B cell (primary cell): ENCODE measurements at places on chromosomes 2 and 18.

- DNase-seq: no peak
Measured at GRCh38 chr2:200223205-200223784, 83.2 kb upstream of the SPATS2L start.

DNA sequence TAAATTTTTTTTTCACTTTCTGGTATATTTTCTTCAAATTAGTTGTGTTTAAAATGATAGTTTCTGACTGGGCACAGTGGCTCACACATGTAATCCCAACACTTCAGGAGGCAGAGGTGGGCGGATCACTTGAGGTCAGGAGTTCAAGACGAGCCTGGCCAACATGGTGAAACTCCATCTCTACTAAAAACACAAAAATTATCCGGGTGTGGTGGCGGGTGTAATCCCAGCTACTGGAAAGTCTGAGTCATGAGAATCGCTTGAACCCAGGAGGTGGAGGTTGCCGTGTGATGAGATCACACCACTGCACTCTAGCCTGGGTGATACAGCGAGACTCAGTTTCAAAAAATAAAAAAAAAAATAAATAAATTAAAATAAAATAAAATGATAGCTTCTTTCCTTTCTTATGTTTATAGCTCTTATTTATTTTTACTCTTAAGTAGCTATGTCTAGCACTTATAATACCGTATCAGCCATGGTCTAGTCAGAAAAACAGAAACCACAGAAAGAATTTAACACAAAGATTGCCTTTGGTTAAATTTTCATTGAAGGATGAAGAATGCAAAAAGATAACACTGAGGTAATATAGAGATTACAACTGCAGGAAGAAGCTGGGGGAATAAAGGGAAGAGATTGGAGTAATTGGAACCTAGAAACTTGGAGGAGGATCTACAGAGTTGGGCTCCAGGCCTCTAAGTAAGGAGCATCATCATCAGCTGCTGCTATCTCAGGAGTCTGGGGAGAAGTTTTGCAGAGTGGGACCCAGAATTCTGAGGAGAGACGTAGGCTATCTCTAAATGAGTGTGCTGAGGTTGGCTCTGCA lies 54.7 kb upstream of the MBOAT2 start:
- no peak for DNase-seq

DNA sequence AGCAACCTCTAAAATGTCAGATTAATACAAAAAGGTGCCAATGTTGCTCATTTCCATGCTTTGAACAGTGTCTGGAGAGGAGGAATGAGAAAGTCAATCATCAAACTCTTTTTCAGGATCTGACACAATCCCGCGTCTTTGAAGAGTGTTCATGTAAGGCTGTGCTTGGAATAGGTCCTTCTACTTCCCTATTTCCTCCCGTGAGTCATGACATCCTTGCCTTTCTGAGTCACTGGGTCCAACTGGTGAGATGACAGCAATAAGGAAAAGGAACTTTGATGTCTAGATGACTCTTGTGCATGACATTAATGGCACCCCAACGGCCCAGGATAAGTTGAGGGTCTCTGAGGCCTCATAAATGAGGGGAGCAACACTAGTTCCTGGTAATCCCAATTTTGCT lies 109.0 kb upstream of the CELF4 start:
- no peak for DNase-seq

- peak; percentile 62 for DNase-seq
Measured at GRCh38 chr2:129936334-129936934, 43.0 kb upstream of the RAB6C start.

DNA sequence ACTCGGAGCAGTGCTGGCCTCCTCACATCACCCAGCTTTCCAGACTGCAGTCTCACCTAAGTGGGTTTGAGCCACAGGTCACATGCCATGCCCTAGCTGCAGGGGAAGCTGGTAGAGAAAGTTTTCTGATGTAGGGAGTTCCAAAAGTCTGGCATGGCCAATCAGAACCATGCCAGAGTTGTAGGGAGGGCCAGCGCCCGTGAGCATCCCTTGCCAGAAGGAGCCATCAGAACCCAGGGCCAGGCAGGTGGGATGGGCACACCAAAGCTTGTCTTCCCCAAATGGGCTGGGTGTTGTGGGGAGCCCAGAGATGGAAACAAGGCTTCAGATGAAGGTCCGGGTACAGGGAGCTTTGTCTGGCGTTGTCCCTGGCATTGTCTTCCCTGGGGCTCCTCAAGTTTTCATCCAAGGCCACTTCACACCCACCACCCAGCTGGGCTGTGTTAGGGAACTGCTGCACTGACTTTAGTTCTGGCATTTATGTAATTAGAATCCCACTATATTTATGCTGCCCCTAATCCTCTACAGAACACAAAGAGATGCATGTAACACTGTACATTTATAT lies 247.9 kb downstream of the KLHL29 start:
- DNase-seq: no peak

DNA sequence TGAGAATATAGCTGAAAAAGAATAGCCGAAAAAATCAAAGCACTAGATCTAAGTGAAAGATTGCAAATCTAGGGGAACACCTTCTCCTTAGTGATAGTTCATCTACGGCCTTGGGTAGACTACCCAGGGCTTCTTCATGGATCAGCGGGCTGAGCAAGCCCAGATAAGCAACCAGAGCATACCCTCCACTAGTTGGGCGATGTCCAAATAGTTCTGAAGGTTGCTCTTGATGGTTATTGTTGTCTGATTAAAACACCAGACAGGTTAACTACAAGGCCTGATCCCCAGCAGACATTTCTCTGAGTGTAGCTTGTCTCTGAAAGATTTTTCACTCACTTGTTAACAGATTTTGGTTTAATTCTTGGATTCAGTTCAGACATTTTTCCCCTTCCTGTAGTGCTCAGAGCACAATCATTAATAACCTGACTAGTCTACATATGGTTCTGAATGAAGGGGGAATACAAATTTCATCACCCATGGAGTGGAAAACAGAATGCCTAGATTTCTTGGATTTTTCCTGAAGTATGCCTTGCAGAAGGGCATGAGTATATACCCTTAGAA lies 99.6 kb downstream of the BABAM2 start:
- DNase-seq: no peak

- DNase-seq: no peak
Measured at GRCh38 chr2:176677746-176678265, 408.6 kb downstream of the MTX2 start.

DNA sequence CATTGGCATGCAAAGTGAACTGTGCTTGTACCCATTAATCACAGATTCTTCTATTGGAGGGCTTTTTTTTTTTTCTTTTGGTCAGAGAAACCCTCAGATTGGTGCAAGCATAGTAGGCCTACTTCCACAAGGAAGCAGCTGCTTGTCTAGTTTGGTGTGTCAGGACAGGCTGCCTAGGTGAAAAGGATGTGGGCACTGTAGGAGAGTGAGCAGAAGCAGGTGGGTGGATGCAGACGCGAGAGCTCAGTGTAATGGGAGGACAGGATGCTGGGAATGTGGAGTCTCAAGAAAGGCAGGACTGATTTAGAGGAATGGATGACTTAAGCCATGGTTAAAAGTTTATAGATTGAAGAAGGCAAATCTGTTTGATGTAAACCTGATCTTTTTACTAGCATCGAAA lies 3.1 kb downstream of the ELP2 start:
- DNase-seq: no peak

DNA sequence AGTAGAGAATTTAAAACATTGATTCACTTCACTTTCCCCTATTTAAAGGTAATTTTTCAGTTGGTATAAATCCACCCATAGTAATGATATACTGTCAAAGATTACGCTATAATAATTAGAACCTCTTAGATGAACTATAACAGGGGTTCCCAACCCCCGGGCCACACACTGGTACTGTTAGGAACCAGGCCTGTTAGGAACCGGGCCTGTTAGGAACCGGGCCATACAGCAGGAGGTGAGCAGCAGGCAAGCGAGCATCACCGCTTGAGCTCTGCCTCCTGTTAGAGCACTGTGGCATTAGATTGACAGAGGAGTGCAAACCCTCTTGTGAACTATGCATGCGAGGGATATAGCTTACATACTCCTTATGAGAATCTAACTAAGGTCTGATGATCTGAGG lies 34.0 kb upstream of the CD302 start:
- no peak for DNase-seq

- DNase-seq: no peak
Measured at GRCh38 chr2:49928551-49928950, 774.2 kb upstream of the FSHR start.

DNA sequence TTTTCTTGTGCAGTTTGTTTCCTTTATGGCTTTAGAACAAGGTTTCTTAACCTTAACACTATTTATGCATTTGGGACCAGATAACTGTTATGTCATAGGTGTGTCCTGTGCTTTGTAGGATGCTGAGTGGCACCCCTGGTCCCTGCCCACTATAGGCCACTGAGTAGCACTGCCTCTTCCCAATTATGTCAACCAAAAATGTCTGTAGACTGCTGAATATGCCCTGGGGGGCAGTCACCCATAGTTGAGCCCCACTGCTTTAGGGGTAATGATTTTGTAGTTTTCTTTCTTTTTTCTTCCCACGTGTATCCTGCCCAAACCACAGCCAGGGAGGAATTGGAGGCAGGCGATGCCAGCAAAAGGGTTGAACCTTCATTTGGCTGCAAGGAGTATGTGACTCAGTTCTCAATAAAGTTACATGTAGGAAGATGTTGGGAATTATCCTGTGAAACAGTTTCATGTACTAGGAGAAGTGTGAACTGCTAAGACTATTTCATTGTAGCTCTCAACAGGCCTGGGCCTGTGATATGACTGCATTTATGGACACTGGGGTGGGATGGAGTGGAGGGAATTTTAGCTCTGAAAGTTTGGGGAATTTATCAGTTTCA lies 65.7 kb downstream of the FMNL2 start:
- DNase-seq: no peak

- DNase-seq: no peak
Measured at GRCh38 chr18:21826196-21826595, 85.6 kb downstream of the MIB1 start.

- no peak for DNase-seq
Measured at GRCh38 chr2:239979243-239980023, 45.7 kb downstream of the NDUFA10 start.

DNA sequence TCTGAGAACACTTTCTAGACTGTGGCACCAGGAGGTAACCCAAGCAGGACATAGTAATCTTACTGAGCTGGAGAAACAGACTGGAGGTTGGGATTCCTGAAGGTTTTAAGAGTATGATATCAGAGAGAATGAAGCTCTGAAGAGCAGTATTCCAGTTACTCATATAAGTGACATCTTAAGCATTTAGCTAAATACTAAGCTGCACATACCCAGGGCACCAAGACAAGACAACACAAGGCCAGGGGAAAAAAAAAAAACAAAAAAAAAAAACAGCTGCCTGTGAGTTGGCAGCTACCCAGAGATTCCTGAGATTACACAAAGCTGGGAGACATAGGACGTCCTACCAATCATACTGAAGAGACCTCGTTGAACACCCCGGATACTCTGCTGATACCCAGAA lies 175.8 kb downstream of the SRBD1 start:
- no peak for DNase-seq

DNA sequence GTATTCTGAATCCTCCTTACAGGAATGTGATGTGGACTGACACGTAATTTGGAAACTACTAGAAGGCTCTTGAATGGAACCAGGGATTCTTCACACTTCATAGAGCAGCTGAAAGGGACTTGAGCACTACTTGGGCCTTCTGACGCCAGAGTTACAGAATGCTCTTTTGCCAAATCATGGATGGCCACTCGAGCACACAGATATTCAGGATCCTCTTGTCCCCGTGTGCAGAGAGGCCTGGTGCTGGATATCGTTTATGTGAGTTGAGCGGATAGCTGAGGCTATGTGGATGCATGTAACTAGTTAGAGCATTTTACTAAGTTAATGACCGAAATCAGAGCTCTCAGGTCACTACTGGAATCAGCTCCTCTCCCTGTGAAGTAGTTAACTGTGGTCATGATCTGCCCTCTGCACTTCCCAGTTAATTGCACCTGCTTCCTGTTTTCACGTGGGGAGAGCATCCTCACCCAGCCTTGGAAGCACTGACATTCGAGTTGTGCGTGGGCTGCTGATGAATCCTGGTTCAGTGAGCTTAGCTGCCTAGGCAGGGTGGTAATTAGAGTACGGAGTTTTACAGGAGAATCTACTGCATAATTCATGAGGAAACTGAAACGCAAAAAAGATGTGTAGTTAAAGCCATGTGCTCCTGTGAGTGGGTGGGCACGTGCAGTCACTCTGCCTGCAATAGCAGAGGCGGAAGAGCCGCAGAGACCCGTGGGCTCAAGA lies 5.2 kb upstream of the TPO start:
- DNase-seq: no peak

DNA sequence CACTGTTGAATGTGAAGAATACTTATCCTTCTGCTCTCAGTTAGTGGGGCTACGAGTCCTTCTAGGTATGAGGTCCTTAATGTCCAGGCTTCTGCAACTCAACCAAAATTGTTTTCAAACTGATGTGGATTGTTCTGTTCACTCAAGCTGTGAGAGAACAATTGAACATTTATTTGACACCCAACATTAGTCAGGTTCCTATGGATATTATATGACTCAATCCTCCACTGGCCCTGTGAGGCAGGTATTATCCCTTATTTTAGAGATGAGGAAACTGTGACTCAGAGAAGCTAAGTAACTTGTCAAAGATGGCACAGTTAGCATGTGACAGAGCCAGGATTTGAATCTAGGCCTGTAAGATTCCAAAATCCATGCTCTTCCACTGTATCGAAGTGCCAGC lies 1.2 kb upstream of the LYG2 start:
- DNase-seq: no peak

DNA sequence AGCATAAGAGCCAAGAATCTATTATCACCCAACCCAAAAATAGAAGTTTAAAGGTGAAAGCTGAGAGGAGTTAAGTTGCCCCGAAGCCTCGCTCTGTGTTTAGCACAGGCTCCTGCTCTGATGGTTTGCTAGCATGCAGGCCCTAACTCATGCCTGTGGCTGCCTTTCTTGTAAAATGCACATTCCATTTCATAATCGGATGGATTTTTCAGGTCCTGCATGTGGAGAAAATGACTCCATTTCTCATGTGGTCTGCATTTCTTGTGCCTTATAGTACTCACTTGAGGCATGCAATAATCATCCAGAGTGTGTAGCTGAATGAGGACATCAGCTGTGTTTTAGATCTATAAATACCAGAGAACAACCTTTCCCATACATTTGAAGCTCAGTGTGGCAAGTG lies 381.8 kb downstream of the CPS1 start:
- no peak for DNase-seq

DNA sequence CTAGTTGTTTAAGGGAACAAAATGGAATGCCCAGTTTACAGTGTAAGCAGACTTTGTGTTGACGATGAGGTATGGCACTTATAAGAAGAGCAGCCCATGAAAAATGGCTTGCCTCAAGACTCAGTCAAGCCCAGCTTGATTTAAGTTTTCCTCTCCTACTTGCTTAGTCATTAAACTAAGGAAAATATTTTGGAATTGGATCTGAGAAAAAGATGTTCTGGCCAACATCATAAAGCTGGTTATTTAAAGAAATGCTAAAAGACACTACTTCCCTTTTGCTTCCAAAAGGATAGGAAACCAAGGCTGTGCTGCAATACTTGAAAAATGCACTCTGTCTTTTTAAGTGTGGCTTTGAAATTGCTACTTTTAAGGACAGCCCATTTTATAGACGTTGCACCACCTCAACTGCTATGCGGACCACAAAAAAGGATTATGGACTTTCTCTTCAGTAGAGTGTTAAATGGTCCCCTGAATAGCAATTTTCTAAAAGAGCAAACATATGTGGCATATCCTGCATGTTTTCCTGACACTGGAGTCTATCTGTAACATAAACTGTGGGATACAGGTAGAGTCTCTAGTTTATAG lies 32.1 kb downstream of the CCDC141 start:
- DNase-seq: no peak
